Activated T-helper 1 cell treated with anti-CD3 and anti-CD28 coated beads, Interleukin-2, amount 50 U/mL, for 16 hours (primary cell): ENCODE measurements at places on chromosomes 4 and X.

- no peak for DNase-seq
Measured at GRCh38 chr4:8301851-8302730, 32.5 kb downstream of the HTRA3 start.

- DNase-seq: no peak
Measured at GRCh38 chrX:13428053-13428786, 108.4 kb upstream of the ATXN3L start.

DNA sequence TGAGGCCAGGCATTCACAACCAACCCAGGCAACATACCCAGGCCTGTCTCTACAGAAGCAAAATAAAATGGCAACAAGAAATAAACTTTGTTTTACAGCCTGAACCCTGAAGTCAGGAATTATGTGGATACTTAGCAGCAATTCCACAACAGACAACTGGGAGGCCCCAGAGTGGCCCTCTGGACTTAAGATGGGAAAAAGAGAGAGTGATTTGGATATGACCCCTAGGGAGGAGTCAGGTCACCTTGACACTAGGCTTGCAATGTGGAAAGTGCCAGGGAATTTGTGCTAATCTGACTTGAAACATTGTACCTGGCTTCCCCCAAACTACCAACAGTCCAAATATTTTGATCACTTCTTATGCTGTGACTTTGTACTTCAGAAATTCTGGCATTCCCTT, 193.1 kb downstream of the PARM1 start:
- DNase-seq: no peak

DNA sequence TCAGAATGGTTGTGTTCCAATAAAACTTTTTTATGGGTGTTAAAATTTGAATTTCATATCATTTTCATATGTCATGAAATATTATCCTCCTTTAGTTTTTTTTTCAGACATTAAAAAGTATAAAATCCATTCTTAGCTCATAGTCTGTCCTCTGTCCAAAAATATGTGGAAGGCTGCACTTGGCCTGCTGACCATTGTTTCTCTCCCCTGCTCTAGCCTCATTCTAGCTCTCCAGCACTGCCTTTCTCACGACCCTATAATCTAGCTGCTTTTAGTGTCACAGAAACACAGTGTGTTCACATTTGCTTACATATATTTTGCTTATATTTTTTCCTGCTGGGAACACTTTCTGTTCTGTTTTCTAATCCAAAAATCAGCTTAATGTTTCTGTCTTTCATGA, 165.0 kb upstream of the ANK2 start:
- DNase-seq: no peak

GRCh38 chr4:132346016-132346415, 803.1 kb upstream of the PCDH10 start:
- no peak for DNase-seq
